ENCODE measurements at places on chromosomes 7 and 10.

GRCh38 chr7:132518102-132518838, 58.0 kb downstream of the PLXNA4 start:
- peak; percentile 14 for DNase-seq

- DNase-seq = no peak
Measured at GRCh38 chr10:66819691-66820090, 106.1 kb upstream of the LRRTM3 start.

DNA sequence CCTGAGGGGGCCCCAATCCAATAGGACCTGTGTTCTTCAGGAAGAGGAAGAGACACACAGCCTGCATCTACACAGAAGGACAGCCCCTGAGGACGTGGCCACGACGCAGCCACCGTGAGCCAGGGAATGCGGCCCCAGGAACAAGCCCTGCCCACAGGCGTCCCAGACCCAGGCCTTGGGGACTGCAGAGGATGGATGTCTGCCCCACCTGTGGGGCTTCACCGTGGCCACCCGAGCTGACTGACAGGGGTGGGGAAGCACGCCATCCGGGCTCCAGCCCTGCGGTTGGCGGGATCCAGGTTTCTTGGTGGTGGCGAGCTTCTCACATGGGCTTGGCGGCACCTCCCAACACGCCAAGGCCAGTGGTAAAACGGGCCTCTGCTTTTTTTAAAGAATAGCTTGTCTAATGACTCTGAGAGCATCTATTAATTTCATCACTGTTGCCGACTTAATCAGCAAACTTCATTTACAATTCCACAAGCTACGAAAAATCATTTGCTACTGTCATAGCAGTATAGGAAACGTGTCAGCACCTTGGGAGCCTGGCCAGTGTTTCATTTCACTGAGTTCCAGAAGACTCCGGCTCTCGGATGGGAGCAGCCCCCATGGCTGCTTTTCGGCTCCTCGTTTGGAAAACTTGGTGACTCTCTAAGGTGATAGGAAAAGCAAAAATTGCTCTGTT, 584.0 kb downstream of the PTPRN2 start:
- no peak for DNase-seq

- DNase-seq = no peak
Measured at GRCh38 chr10:60615541-60615940, 162.7 kb upstream of the CDK1 start.

GRCh38 chr10:104300736-104301292, 31.8 kb downstream of the GSTO2 start:
- DNase-seq = peak; percentile 100

DNA sequence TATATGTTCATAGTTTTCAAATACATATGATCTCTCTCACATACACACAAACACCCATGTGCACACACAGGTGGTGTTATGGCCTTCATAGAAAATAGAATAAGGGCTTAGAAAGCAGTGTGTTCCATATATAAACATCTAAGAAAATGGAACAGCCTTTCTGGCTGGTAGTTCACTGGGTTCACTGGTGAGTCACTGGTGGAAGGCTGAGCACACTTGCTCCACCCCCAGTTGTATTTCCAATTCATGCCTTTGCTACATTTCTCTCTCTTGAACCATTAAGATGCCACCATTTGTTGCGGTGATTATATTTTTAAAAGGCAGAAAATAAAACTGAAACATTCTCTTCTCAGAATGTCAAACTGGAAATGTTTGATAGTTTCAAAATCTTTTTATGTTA, 252.1 kb downstream of the GLI3 start:
- peak; percentile 76 for DNase-seq

DNA sequence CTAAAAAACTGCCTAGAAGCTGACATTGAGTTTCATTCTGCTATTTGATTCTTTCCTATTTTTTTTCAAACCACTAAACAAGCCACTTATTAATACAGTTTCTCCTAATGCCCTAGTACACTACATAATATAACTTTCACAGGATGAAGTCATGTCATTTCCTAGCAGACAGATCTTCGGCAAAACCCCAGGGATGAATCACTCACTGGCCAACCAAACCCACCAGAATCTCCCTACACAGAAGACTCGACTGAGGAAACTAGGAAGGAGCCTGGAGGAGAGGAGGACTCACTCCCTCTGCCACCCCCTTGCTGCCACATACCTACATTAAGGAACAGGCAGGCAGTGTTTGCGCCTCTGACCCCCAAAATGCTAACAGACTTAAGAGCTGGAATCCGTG, 33.4 kb downstream of the XPNPEP1 start:
- peak; percentile 86 for DNase-seq

GRCh38 chr7:138338361-138338760, 121.7 kb upstream of the TRIM24 start:
- no peak for DNase-seq

GRCh38 chr7:1922870-1923236, 252.8 kb downstream of the ELFN1 start:
- DNase-seq = peak; percentile 42

DNA sequence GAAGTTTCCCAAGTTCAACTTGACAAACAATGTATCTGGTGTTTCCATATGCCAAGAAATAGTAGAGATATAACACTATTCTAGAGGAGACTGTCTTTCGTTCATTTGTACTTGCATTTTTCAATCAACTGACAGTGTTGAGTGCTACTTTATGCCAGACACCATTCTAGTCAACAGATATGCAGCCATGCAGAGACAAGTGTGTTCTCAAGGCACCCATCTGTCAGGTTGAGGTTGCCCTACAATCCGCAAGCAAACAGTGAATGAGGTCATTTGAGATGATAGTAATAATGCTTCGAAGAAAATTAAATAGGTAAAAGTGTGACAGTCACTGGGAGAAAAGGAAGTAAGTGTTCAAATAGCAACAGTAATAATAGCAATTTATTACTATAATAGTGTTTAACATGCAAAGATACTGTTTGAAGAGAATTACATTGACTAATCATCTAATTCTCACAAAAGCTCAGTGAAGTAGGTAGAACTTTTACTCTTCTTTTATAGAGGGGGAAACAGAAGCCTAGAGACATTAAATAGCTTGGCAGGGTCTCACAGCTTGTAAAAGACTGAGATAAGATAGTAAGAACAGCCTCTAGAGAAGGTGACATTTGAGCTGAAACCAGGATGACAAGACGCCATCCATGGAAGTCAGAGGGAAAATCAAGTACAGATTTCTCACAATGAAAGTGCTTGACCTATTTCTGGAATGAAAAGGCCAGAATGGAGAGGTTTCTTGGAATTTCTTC, 936.9 kb downstream of the SORCS3 start:
- DNase-seq = no peak

DNA sequence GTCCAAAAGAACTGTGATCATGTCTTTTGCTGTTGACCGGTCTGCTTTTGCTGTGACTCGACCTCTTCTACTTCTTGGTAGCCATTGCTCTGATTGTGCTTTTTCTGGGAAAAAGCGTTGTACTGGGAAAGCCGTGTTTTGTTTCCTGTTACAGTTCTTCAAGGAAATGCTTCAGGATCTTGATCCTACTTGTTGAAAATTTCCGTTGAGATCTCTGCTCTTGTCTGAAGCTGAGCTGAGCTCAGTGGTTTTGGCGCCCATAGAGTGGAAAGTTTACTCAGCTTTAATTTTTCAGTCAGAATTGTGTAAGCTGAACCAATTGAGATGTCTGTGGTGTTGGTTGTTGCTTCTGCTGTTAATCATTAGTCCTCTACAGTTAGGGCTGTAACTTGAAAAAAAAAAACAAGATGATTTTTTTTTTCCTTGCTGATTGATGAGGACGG, 302.2 kb downstream of the CCDC3 start:
- peak; percentile 59 for DNase-seq

GRCh38 chr7:41886262-41886900, 183.5 kb upstream of the INHBA start:
- peak; percentile 95 for DNase-seq
